ENCODE measurements at places on chromosomes 2 and 18.
A peak's percentile ranks its signal among the peaks of the same experiment; 100 is the strongest.

DNA sequence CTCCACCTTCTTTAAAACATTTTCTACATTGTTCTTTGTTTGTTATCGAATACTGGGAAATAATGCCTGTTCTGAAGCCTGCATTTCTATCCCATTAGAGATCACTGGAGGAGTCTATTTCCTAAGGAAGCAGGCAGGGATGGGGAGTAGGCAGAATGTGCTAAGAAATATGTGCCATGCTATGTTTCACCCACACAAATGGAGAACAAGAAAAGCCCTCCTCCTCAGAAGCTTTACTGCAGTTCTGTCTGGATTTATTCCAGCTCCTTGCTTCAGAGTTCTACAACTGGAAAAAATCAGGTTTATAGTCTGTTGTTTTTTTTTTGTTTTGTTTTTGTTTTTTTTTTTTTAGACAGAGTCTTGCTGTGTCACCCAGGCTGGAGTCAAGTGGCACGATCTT lies 825.1 kb downstream of the SLC4A3 start:
- DNase-seq, result no peak

GRCh38 chr2:217091531-217091930 lies 231.7 kb upstream of the TNP1 start:
- DNase-seq, result no peak

DNA sequence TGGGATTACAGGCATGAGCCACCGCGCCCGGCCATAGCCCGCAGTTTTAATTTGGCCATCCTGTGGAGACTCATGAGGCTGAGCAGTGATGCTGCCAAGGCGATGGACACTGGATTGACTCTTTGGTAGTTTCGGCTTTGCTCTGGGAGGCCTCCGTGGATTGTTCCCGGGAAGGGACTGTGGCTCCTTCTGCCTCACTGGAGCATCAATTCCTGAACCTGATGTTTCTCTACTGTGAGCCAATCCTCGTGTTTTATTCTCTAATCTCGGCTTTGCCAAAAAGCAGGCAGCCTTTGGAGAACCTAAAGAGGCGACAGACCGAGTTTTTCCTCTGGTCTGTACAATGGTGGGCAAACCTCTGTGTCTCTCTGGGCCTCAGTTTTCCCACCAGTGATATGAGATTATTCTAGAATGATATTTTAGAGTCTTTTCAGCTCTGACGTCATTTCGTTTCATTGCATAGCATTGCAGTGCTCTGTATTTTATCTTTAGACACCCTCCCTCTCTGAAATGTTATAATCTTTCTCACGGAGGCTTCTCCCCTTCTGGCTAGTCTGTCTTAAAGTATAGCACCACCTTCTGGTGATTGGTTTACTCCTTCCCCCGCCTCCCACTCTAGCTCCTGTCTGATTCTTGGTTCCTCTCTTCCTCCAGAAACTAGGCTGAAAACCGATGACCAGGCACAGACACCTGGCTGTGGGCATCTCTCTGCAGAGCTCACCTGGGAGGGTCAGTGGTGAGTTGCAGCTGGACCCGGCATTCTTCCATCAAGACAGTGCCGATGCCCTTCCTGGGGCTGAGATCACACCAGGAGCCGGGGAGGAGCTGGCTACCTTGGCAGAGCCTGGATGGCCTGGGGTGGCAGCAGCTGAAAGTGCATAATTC lies 341.3 kb downstream of the MYCN start:
- peak; percentile 12 for DNase-seq

GRCh38 chr2:221767106-221768012 lies 195.3 kb upstream of the EPHA4 start:
- DNase-seq, result peak; percentile 8

DNA sequence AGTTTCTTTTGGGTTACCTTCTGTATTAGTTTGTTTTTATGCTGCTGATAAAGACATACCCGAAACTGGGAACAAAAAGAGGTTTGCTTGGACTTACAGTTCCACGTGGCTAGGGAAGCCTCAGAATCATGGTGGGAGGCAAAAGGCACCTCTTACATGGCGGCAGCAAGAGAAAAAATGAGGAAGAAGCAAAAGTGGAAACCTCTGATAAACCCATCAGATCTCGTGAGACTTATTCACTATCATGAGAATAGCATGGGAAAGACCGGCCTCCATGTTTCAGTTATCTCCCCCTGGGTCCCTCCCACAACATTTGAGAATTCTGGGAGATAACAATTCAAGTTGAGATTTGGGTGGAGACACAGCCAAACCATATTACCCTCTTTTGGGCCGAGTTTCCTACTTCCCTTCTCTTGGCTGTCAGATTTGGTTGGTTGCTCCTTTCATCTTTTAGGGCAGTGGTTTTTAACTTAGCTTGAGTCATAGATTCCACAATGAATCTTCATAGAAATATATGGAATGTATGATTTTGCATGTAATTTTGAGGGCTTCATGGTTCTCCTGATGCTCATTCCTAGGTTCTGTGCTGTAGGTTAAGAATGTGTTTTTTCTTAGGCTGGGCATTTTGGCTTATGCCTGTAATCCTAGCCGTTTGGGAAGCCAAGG lies 44.2 kb downstream of the CEP192 start:
- DNase-seq, result no peak

DNA sequence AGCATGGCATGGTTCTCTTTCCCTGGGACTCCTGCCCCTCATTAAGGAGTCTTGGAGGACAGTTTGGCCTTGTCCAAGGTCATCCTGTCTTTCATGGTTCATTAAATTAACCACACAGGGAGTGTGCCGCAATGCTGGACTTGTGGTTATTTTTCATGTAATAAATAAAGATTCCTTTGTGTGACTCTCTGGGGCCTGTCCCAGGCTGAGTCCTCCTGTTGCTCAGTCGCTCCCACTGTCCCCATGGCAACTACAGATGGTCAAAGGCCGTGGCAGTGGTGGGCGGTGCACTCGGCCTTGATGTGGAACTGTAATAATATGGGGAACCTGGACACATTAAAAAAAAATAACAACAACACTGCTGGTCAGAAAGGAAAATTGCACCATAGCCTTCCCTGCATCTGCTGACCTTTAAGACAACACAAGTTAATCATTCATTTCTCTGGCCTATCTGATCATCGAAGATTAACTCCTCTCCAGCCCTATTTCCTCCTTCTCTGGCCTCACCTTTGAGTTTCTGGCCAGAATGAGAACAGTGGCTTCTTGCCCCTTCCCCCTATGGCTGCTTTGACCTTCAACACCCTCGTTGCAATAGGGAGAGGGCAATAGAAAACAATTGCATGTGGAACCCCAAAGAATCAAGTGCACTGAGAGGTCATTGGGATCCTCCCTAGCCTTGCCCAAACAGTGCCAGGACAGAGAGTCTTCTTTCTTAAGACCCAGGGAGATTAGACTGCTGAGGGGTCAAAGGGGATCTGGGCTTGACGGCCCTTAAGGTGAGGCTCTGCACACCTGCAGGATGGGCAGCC lies 44.7 kb downstream of the PSD4 start:
- no peak for DNase-seq

- no peak for DNase-seq
Observed at GRCh38 chr18:7778181-7778580, 211.1 kb downstream of the PTPRM start.

DNA sequence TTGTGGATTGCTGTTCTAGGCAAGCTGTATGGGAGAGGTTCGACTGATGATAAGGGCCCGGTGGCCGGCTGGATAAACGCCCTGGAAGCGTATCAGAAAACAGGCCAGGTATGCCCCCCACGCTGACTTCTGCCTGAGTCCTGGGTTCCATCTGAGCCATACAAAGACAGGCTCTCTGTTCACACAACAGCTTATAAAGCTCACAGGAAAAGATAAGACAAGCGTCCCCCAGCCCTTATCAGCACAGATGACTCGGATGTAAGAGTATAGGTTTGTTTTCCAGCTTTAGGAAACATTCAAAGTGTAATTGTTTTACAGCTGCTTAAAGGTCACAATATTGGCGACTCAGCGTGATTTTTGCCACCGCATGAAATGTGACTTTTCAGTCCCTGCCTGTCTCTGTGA lies 12.7 kb downstream of the CNDP2 start:
- DNase-seq, result no peak

DNA sequence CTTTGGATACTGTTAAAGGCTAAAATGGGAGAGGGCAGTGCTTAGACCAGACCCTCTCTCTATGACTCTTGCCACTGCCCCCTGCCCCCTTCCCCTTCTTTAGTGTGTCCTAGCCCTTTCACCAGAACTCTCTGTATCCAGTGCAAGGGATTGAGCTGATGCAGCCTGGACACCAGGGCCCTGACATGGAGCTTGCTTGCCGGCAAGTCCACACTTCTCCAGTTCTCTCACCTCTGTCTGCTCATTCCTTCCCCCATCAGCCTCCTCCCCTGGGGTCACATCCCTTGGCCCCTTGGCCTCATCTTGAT lies 1.5 kb upstream of the WNT6 start:
- no peak for DNase-seq

DNA sequence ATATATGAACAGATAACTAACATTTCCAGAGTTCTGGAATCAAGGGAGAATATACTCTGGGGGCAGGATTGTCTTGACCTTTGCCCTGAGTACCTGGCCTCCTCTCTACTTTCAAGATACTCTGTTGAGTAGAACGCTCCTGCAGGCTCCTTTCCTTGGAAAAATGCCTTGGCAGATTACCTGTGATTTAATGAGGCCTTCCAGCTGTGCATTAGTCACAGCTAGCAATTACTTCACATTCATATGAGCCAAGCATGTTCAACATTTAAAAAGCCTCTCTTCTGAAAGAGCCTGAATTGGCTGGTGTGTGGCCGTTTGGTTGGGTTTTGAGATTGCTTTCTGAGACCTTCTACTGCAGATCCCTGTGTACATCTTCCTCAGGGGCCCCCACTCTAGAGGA lies 142.2 kb downstream of the PLCL1 start:
- DNase-seq, result peak; percentile 30

DNA sequence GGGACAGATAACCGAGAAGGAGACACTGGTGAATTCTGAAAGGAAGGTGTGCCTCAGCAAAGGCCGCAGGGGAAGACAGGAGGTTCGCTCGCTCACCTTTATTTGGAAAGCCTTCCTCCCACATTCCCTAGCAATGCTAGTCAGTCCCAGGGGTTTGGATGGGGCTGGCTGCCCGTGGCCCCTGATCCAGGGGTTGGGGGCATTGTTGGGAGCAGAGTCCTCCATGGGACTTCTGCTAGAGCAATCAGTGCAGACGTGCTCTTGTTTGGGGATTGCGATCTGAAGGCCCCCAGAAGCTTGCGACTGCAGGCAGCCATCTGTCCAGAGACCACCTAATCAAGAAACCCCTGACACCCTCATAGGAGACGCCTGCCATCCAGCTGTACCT lies 6.0 kb upstream of the CYP27C1 start:
- DNase-seq, result no peak

DNA sequence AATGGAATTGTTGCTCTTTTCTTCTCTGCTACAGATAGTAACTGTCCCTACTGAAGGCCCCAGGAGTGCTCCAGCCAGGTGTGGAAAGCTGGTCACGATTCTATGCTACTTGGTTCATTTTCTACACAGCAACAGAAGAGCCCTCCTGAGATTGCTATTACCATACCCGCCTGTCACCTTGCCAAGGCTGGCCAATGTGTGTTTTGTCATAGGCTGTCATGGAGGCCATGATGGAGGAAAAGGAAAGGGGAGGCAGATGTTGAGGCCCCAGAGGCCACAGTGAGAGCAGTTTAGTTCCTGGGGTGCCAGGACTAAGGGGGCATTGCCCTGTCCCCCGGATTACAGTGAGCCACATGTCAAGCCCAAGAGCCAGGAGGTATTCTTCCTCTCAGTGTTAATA lies 952 bp downstream of the ELMOD3 start:
- DNase-seq, result no peak

GRCh38 chr18:69494841-69495240 lies 94.2 kb downstream of the DOK6 start:
- no peak for DNase-seq

- no peak for DNase-seq
Observed at GRCh38 chr2:239195318-239195871, 205.4 kb downstream of the HDAC4 start.

DNA sequence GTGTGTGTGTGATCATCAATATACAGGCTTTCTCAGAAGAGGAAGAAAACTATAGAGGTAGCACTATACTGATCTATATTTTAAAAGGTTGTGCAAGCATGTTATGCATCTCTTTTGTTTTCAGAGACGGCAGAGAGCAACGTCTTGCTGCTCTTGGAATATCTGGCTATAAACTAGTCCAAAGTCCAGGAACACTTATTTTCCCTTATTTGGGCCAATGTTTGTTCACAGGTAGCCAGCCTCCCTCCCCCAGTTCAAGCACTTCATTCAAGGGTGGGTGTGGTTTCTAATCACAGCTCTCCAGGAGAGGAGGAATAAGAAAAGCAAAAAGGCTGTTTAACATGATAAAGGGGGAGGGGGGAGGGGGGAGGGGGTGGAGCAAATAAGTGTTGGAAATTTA lies 4.2 kb downstream of the FZD5 start:
- DNase-seq, result no peak

- DNase-seq, result no peak
Observed at GRCh38 chr2:239129147-239129920, 271.5 kb downstream of the HDAC4 start.

DNA sequence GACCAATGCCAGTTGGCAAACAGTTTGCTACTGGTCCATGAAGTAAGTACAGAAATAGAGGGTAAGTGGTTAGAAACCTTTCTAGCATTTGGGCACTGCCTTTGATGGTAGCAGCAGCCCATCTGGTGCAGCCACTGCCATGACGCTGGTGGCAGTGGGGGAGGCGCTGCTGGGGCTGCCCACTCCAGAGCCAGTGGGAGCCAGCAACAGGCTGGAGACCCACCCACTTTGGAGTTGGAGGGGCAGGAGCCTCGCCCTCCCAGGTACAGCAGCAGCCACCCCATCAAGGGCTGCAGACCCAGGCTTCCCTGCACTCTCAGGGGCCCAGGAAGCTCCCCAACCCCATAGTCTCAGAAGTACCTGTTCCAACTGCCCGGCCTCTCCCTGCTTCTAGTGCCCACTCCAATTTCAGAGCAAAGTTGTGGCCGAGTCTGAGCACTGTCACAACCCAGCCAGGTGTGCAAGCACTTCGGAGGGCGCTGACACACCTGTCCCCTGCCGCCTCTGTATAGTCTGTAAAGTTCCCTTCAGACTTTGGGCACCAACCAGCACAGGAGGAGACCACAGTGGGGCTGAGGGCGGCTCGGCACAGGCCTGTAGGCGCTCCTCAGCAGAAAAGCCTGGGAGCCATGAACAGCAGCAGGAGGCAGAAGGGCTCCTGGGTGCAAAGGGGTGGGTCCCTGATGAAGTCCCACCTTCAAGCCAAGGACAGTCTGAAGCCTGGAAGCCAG lies 125.6 kb upstream of the CCDC150 start:
- DNase-seq, result no peak

GRCh38 chr2:62457556-62457955 lies 48.4 kb downstream of the TMEM17 start:
- DNase-seq, result no peak

- no peak for DNase-seq
Observed at GRCh38 chr2:173161040-173161439, 85.4 kb downstream of the MAP3K20 start.

GRCh38 chr2:160882906-160883305 lies 277.3 kb upstream of the TANK start:
- DNase-seq, result no peak
